ENCODE measurements at places on chromosomes 6 and 20.
A peak's percentile ranks its signal among the peaks of the same experiment; 100 is the strongest.

DNA sequence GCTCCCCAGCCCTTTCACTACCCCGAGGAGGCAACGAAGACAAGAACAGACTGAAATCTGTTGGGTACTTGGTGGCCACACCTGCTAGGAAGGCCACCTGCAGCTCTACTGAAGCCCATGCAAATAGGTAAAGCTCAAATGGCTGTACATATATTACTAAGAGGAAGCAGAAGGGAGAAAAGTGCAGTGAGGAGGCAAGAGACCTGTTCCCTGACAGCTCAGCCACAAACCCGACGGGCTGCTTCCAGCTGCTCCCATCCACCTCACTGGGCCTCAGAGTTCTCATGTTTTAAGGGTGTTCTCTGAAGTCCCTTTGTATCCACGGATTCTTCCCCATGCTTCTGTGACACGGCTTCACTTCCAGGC lies 24.6 kb downstream of the TRAM2 start:
- peak; percentile 76 for DNase-seq

GRCh38 chr6:1904898-1905297 lies 295.2 kb downstream of the FOXC1 start:
- DNase-seq, result no peak

DNA sequence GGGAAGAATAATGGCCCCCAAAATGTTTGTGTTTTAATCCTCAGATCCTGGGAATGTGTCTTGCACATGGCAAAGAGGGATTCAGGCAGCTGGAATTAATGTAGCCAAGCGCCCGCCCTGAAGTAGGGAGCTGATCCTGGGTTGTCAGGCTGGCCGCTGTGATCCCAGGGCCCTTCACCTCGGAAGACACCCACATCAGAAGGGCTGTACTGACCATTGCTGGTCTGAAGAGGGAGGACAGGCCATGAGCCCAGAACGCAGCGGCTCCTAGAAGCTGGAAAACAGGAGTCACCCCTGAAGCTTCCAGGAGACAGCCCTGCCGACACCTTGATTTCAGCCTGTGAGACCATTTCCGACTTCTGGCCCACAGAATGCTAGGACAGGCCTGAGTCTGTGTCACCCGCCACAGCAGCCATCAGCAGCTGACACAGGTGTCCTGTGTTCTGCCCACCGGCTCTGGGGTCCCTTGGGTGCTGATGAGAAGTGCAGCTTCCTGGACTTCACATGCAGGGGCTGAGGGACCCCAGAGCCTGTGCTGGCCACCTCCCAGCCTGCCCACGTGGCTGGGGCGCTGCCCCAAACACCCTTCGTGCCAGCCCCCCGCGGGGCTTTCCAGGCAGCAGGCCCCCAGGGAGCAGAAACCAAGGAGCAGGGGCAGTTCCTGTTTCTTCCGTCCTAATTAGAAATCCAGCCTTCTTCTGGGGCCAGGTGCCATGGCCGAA lies 86.3 kb downstream of the ERMARD start:
- no peak for DNase-seq

DNA sequence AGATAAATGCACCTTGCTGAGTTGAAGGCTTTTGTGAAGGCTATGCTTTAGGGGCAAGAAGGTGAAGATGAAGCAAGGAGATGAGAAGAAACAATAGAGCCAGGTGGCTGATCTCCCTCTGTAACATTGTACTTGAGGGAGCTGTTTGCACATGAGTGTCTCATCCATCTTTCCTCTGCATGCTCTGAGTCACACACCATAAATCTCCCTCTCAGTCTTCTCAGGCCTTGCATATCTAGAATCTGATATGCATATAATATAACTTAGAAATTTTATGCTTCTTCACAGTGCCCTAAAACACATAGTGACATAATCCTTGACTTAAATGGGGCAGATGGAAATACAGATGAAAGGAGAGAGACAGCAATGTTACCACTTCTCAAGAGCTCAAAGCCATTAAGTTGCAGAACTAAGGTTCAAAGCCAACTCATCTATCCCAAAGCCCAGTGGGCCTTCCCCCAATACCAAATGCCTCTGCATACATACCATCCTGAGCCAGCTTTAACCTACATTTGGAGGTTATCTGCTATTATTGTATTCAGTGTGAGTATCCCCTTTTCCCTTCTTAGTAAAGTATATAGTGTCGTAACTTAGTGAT lies 62.4 kb upstream of the STXBP5 start:
- DNase-seq, result peak; percentile 74

DNA sequence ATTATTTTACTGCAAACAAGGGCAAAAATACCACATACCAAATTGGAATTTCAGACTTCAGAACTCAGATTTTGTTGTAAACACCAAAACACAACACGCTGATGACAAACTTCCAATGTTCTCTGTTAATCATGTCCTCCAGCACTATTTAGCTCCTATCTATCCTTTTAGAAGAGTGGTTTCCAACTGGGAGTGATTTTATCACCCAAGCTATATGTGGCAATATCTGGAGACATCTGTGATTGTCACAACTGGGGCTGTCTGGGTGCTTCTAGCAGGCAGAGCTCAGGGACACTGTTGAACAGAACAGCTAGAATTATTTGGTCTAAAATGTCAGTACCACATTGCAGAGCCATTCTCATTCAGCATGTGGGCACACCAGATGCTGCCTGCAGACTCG lies 244.6 kb downstream of the FOXC1 start:
- no peak for DNase-seq

DNA sequence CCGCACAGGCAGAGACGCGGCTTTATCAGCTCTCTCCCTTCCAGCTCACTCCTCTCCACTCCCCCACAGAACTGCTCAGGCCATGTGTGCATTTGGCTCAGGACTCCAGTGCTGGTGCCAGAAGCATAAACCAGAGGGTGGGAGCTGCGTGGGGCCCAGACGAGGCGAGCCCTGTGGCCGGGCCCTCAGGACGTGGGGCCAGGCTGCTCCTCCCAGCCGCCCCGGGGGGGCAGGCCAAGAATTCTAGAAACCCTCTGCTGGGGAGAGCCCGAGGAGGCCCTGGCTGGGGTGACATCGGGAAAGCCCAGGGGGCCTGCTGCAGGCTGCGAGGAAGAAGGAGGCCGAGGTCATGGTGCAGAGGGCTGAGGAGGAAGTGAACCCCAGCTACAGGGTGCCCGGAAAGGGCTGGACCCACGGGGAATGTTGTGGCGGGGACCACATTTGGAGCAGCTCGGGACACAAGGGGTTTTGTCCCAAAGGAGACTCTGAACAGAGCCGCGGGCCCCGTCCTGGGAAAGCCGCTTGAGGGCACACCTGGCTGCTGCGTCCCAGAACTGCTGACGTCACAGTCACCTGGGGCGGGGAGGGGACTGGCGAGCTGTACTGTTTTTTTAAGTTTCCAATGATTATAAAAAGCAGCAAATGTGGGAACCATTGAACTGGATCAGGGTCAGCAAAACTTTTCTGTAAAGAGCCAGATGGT lies 107.1 kb downstream of the BANF2 start:
- DNase-seq, result no peak

- no peak for DNase-seq
Observed at GRCh38 chr20:18310592-18310991, 22.3 kb downstream of the ZNF133 start.

DNA sequence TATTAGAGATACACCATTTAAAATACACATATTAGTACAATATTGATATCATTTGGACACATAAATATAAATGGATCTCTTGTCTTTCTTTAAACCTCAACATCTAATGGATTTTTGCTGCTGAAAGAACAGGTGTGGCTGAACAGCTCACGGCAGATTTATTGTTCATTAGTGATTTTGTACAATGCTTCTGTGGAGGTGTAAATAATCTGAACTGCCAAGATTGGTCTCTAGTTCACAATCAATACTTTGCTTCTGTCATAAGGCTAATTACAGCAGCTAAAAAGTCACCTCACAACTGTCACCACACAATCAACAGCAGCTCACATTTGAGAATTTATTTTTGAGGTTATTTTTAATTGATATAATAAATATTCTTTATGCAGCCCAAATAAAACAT lies 162.0 kb upstream of the SIM1 start:
- DNase-seq, result peak; percentile 68

GRCh38 chr20:32078791-32079190 lies 26.7 kb downstream of the HCK start:
- DNase-seq, result no peak

GRCh38 chr20:25573288-25574251 lies 11.8 kb downstream of the NINL start:
- no peak for DNase-seq

- DNase-seq, result peak; percentile 74
Observed at GRCh38 chr6:79646006-79646405, 14.9 kb downstream of the SH3BGRL2 start.

Data from NCI-H69 (cell line).